RPMI7951 (cell line): ENCODE measurements at places on chromosomes 7 and 10. TPM values are rescaled to one million over a fixed set of nuclear protein-coding genes. Genes with fewer than 3 reads are reported as not detected.

AOC1 gene
- total RNA-seq = not detected in 2 replicates

DNA sequence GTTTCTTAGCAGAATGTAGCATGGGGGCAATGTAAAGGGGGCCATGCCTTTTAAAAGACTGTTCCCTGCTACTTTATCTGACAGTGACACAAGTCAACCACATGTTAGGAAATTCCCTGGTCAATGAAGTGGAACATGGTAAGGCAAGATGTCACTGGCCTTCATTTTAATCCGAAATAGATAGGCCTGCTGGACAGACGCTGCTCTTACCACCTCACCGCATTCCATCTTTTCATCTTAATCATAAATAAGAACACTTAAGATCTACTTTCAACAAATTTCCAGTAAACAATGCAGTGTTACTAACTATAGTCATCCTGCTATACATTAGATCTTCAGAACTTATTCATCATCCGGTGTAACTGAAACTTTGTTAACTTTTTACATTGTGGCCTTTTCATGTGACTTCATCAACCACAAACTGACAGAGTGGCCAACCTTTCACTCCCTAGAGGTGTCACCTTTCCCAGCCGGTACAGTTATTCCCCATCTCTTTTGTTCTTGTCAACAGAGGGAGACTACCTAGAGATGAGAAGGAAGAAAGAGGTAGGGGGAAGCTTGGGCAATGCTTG lies 15.6 kb downstream of the ASB4 start:
- DNase-seq = peak; percentile 53

MLXIPL gene
- not detected in 2 replicates for total RNA-seq

- DNase-seq = no peak
These were observed 164.8 kb downstream of the NRF1 start for GRCh38 chr7:129776362-129776722.
